ENCODE measurements at places on chromosomes 4 and X.
A peak's percentile ranks its signal among the peaks of the same experiment; 100 is the strongest.

DNA sequence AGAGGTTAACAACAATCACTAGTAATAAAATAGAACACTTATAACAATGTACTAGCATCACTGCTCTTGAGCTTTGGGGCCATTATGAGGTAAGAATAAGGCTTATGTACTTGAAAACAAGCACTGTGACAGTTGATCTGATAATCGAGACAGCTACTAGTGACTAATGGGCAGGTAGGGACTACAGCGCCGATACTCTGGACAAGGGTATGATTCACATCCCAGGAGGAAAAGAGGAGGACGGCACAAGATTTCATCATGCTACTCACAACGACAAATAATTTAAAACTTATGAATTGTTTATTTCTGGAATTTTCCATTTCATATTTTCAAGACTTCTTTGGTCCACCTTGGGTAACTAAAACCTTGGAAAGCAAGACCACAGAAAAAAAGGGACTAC lies 62.3 kb downstream of the FAM184B start:
- no peak for DNase-seq

GRCh38 chr4:110669663-110670062 lies 46.8 kb upstream of the PITX2 start:
- DNase-seq, result no peak

DNA sequence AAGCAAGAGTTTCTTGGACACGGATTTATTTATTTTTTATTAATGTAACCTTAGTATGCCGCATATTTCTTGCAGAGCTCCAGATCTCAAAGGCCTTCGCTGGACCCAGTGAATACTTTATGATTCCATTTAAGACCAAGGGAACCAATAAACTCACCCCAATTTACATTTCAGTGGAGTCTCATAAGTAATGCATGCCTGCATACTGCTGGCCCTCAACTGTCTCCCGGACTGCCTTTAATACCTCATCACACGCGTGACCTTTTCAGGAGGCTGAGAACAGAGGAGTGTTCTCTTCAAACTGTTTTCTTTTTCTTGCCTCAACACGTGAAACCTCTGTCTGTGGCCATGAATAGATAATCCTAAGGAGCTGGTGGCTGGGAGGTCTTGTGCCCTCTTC lies 240.9 kb downstream of the STIM2 start:
- no peak for DNase-seq

DNA sequence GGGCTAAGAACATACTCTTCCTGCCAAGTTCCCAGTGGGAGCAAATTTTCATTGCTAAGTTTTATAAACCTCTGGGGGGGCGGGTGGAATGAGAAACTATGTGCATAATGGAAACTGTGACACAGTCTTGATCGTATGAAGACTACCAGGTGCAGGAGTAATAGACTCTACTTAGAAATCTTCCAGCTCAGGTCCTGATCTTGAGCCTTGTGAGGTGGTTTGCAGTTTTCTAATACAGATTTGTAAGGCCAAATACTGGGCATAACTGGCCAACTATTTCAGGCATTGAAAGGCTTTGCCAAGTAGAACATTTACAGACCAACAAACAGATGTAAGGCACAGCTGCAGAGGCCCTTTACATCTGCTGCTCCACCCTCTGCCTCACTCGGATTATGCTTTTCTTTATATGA lies 89.7 kb upstream of the CBR4 start:
- no peak for DNase-seq

- no peak for DNase-seq
Observed at GRCh38 chr4:152074573-152074972, 313.8 kb upstream of the GATB start.

GRCh38 chr4:187251896-187252295 lies 528.2 kb upstream of the FAT1 start:
- no peak for DNase-seq

GRCh38 chrX:85243761-85244449 lies at the start of the genes SATL1 and ZNF711:
Gene SATL1, minus strand, starts transcription at chrX:85243779. Its CDS starts 134,811 bp downstream, at chrX:85108968.
Gene ZNF711, plus strand, starts transcription at chrX:85243991. Its CDS starts 3,582 bp downstream, at chrX:85247573.
- DNase-seq, result peak; percentile 93

DNA sequence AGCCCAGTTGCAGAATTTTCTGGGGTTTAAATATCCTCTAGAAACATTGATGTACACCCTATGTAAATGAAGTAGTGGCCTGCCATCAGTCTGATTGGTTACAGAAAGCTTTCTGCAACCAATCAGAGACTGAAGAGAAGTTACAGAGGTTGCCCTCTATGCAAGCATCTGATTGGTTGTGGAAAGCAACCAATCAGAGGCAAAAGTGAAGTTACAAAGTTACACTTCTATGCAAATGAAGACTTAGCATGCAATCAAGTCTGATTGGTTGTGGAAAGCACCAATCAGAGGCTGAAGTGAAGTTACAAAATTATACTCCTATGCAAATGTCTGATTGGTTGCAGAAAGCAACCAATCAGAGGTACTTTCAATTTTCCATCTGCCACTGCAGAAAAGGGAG lies 51.9 kb upstream of the USP9X start:
- no peak for DNase-seq

GRCh38 chr4:4631150-4631549 lies 89.3 kb upstream of the STX18 start:
- DNase-seq, result no peak

DNA sequence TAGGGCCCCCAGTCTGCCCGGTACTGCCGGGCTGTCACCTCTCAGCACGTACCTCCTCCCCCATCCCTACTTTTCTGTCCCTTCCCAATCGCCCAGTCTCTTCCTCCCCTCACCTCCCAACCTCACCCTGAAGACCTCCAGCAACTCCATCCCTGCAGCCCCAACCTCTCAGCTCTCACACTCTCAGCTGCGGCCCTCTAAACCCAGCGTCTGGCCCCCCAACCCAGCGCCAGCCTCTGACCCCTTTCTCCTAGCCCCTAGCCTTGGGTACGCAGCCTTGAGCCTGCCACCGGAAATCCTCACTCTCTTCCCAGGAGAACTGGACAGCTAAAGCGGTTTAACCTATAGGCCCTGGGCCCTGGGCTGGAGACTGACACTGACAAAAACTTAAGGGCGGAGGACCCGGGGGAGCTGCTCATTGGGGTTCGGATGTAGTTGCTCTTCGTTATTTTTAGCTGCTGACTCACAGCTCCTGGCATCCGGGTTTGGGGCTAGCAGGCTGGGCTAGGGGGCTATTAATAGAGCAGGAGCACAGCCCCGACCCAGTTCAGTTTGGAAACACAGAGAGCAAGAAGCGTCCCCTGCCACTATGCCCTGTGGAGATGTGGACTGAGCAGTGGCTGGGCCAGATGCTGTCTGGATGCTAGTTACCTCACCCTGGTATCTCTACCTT lies 9.6 kb upstream of the DLG3 start:
- no peak for DNase-seq

DNA sequence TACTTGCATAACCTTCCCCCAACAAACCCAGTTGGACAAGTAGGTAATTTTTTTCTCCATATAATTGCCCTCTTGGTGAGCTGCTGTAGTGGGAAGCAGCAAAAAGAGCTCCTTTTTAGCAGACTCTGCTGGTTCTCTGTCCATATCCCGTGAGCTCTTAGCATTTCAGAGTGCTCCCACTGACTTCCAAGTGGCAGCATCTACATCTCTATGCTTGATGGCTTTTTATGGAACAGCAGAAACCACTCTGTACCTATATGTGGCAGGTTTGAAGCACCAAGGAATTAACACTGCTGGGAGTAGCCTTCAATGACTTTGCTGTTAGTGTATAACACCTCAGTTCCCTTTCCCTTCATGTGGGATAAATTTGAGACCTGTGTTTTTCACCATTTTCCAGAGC lies 168.4 kb upstream of the NHS start:
- DNase-seq, result no peak

DNA sequence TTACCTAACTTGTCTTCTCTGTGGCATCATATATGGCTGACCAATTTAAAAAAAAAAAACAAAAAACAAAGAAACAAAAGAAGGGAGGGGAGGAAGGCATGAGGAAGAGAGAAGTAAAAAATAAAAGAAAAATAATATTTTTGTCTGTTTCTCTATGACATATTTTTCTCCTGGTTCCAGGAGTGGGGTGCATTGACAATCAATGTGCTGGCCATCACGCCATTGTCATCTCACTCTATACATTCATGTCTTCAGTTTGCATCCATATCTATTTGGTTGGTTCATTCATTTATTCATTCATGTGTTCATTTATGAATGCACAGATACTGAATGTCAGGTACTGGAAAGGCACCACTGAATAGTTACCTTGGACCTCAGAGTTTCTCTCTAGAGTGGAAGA lies 183.4 kb downstream of the DCHS2 start:
- no peak for DNase-seq

GRCh38 chrX:16445166-16445752 lies 204.7 kb upstream of the S100G start:
- no peak for DNase-seq

DNA sequence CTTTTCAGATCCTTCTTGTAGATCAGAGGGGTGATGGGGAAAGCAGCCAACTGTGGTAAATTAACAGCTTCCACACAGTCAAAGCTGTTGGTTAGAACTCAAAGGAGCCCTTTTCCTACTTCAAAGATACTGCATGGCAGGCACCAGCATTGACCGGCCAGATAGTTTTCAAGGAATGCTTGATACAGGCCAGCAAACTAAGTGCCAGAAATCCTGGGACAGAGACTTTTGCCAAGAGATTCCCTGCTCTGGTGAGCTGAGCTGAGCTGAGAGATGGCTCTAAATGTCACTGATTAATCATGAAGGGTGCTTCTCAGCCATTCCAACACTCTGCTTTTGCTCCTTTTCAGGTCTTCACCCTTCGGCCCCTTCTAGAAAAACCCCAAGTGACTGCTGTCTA lies 131.6 kb upstream of the MED14 start:
- no peak for DNase-seq

DNA sequence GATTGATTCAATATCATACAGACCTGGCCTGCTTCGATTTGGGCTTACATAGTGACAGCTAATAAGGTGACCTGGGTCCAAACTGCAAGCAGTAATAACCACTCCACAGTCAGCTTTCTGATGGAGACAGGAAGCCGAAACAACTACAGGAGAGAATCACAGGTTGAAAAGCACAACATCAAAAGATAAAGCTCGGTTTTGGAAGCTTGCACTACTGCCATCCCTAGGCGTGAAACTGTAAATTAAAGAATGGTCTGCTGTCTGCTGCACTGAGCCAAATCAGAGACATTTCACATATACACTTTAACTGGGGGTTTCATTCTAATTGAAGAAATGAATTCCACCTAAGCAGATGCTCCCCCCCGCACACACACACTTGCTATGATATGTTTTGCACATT lies 116.3 kb downstream of the DHX15 start:
- DNase-seq, result no peak

GRCh38 chrX:154443992-154444754 lies at the start of gene FAM50A:
Gene FAM50A, plus strand, starts transcription at chrX:154444141. Its CDS starts 95 bp downstream, at chrX:154444236.
- DNase-seq, result peak; percentile 0

DNA sequence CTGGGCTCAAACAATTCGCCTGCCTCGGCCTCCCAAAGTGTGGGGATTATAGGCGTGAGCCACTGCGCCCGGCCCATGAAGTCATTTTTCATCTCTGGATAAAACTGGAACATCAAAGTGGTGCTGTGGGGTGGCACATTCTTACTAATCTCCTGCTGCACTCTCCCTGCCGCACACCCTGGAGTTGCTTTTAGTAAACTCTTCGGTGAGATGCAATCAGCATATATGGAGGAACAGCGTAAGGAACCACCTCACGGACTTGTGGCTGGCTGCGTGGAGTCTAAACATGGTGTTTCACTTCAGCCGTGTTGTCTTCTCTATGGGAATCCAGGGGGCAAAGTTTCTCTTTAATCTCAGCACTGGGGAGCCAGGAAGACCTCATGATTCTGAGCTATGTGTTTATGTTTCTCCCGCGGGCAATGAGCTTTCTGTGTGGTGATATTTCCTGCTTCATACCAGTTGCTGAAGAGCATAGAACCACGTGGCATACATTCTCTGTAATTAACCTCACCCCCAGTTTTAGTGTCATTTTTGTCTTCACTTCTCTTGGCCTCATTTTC lies 2.1 kb upstream of the RHOH start:
- no peak for DNase-seq

DNA sequence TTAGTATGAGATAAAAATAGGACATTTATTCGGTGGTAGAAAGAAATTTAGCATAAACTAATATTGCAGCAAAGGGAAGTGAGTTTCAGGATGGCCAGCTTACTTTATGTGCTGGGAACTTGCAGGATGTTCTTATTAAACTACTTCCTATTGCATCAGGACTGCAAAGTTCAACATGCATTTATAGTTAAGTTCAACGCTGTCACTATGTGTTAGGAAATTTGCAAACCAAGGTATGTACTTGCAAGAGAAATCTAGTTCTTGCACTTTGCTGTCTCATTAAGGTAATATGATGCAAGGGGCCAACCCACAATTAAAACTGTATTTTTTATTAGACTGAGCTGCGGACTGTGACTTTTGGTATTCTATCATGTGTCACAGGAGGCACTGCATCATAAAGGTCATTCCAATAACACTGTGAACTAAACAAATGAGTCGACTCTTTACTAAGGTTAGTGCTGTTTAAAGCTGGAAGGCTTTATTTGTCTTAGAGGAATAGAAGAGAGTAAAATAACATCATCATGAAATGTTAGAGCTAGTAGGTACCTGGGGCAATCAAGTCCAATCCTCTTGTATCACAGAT lies 1525.7 kb upstream of the TENM3 start:
- DNase-seq, result no peak

GRCh38 chr4:2400841-2401609 lies 17.4 kb downstream of the ZFYVE28 start:
- no peak for DNase-seq

DNA sequence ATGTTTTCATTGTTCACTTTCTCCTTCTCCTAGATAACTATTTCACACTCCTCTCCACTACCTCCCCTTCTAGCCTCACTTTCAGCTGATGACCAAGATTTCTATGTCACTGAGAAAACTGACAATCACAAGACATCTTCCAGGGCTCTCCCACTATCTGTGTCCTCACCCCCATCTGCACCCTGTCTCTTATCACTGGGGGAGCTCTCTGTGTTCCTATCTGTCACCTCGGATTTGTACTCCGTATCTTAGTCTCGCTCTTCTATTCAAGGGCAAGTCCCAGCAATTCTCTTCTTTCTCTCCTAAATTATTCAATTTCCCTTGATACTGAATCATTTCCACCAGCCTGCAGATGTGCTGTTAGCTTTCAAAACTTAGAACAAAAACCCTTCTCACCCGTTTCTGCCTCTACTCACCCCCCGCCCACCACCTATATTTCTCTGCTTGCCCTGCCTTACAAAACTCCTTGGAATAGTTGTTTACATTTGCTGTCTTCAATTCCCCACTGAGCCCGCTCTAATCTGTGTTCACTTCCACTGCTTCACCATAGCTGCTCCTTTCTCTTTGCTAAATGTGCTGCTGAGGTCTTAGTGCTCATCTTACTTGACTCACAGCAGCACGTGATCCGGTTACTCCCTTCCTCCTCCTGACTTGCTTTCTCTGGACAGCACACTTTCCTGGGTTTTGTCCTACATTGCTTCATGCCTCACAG lies 293.2 kb downstream of the UNC5C start:
- DNase-seq, result no peak

GRCh38 chr4:41646862-41647261 lies 101.7 kb downstream of the PHOX2B start:
- no peak for DNase-seq
